ENCODE measurements at places on chromosomes 6 and 20.

DNA sequence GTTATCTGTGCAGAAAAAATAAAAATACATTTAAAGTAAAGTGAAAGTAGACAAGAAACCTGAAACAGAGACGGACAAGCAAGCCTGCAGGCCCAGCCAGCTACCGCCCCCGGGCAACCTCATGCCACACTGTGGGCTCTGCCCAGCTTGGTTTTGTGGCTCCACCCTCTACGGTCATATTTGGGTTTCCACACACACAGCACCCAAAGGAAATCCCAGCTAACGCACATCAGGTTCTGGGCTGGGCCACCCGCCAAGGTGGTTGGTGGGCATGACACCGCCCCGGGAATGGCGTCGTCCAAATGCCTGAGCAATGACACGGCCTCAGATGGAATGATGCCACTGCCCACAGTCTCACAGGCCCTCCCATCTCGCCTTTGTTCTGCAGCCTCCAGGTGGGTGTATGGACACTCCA is 22.9 kb downstream of the FAM110A start:
- DNase-seq: no peak

DNA sequence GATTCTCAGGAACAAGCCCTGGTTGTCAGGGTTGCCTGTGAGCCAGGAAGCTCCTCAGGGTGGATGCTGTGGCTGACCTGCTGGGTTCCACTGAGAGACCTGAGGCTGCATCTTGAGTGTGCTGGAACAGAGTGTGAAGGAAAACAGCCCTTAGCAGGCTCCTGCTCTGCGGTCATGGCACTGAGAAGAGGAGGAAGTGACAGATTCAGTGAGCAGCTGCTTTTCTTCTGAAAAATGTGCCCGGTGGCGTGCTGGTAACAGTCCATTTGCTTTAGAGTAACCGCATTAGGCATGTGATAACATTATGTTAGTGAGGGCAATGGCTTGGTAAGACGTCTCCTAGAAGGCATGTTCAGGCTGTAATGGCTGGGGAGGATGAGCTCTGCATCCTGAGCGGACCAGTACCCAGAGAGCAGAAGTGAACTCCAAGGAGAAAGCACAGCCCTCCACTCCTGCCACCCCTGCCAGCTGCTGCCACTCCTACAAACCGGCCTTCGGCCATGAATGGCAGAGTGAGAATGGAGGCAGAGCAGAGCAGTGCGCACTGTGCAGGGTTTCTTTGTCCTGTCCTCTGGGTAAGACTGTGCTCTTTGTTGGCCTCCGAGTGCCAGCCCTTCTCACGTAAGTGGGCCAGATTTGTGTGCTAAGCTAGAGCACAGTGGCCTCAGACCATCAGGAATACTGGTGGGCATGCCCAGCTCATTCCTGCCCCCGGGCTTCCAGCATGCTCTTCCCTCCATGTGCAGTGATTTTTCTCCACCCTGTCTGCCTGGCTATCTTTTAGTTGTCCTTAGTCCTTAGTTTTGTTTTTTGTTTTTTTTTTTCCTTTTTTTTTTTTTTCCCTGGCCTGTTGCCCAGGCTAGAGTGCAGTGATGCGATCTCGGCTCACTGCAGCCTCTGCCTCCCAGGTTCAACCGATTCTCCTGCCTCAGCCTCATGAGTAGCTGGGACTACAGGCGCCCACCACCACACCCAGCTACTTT is 98.1 kb upstream of the VSTM2L start:
- no peak for DNase-seq

GRCh38 chr6:53805725-53806124 is 10.9 kb downstream of the LRRC1 start:
- DNase-seq: no peak

- no peak for DNase-seq
Observed at GRCh38 chr6:19754686-19755085, 82.5 kb upstream of the ID4 start.

GRCh38 chr6:81562169-81562568 is 190.3 kb downstream of the TENT5A start:
- DNase-seq: no peak

- no peak for DNase-seq
Observed at GRCh38 chr6:16222826-16223225, 15.6 kb upstream of the GMPR start.

DNA sequence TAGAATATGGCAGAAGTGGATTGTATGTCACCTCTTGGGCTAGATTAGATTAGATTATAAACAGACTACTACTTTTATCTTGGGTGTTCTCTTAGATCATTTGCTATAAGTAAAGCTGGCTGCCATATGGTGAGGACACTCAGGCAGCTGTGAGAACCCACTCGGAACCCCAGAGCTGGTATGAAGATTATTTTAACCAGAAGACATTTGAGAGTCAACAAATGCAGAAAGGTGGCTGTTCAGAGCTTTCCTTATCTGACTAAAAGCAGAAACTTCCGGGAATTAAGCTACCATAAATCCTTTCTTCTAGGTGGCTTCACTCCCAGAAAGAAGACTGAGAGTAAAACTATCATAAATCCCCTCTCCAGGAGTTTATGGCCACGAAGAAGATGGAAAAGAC is 91.9 kb downstream of the RNGTT start:
- DNase-seq: no peak

DNA sequence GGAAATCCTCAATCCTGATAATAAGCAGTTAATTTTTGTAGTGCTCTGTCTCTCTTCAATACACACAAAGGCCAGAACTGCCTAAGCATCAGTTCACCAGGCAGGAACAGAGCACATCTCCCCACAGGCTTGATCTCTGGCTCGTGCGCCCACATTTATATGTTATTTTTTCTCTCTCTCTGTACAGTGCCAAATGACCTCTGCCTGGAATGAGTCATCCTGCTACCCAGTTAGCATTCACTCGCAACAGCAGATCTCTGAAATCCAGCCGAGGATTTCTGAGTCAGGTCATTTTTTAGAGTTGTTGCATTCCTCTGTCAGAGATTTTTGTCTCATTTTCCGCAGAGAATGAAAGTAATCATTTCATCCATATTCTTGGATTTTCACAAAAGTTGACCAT is 107.1 kb downstream of the COL12A1 start:
- DNase-seq: no peak

DNA sequence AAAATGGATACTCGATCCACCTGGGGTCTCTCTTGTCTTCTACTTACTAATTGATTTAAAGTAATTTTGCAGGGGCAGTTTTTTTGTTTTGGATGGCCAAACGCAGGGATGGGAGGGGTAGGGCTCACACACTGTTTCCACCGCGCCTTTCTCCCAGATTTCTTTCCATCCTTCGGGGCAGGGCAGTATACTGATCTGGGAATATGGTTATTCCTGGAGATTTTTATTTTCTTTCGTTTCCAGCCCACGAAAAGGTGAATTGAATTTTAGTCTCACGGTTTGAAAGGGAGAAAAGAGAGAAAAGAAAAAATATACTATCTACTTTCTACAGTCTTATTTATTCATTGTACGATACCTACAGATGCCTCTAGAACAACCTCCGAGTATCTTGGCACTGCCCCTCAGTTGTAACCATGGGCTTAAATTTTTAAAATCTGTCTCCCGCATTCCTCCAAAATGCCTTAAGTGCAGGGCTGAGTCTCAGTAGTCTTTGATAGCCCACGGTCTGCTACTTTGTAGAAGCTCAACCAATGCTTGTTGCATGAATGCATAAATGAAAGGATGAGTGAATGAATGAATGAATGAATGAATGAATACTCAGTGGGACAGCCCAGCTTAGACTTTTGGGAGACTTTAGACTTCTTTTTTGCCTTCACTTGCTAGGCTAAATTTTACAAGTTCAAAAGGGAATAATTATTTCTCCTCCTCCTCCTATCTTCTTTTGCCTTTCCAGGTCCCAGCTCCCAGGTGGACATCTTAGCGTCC is 18.1 kb upstream of the TRIM27 start:
- DNase-seq: no peak

- no peak for DNase-seq
Observed at GRCh38 chr20:8154638-8155037, 22.6 kb downstream of the PLCB1 start.

DNA sequence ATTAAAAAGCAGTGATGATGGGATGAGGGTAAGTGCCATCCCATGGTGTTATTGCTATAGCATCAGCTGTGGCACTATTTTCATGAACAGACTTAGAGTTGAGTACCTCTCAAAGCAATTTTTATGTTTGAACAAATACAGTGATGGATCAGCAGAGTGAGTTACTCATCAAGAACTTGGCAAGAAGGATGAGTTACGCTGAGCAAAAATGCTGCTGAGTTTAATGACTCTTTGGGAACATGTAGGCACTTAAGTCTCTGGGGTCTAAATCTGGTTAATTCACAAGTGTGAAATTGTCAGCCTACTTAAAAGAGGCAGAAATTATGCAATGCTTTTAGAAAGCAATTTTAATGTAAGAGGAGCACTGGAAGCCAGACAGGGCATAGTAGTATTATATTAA is 78.5 kb upstream of the AHI1 start:
- no peak for DNase-seq

DNA sequence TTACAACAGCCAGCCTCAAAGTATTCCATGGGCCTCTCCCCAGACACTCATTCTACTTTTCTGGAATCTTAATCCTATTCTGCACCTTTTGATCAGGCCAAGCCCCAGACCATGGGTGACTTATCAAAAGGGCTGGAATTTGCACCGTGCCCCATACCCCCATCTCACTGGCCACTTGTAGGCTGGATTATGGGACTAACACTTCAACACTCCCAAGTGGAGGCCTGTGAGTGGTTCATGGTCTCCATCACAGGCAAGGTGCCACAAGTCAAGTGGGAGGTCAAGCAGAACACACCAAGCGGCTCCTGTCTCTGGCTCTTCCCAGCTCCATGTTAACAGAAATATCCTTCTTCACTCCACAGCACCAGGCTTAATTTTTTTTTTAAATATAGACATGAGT is 212.3 kb upstream of the HEY2 start:
- no peak for DNase-seq

DNA sequence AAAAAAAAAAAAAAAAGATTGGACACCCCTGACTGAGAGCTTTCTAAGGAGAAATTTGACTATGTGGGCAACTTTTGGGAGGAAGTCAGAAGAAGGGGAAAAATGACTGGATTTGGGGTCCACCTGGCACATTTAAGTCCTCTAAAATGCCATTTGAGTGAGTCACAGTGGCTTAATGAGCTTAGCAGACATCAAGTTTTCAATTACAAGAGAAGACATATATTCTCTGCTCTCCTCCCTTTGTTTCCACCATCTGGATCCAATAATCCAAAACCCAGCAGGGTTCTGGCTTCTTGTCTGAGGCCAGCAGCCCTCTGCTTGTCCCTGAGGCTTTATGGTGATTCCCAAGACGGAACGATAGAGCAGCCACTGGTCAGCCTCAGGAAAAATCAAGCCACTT is 6.9 kb downstream of the PI3 start:
- DNase-seq: no peak

DNA sequence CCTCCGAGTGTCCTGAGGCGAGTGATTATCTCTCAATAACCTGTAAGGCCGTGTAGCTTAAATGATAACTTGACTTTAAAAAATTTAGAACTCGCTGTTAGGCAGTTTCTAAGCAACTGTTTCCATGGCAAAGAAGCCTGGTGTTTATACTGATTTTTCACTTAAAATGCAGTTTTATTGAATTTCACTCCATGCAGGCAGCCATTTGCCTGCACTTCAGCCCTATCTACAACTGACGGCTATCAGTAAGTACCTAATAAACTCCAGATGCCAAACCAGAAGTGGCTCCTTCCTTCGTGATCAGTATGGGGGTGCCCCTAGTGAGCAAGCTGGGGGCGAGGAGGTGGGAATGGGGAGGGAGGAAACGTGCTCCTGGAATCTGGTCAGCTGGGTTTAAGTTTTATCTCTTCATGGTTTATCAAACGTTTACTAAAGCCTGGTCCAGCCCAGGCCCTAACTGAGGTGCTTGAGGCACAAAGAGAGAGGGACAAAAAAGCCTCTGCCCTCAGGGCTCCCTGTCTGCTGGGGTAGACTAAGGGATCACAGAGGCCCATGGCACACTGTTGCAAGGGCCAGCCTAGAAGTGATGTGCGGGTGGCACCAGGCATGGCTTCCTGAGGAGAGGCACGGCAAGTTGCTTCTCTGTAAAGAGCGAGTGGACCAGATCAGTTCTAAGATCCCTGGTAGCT is 45.5 kb downstream of the TTI1 start:
- DNase-seq: no peak

GRCh38 chr6:67210450-67210849 is 1424.6 kb upstream of the ADGRB3 start:
- no peak for DNase-seq

GRCh38 chr6:130693944-130694343 is 133.3 kb upstream of the SMLR1 start:
- no peak for DNase-seq

- no peak for DNase-seq
Observed at GRCh38 chr6:169205176-169206160, 48.2 kb downstream of the THBS2 start.

GRCh38 chr6:46486181-46486580 is 5.1 kb downstream of the RCAN2 start:
- no peak for DNase-seq

DNA sequence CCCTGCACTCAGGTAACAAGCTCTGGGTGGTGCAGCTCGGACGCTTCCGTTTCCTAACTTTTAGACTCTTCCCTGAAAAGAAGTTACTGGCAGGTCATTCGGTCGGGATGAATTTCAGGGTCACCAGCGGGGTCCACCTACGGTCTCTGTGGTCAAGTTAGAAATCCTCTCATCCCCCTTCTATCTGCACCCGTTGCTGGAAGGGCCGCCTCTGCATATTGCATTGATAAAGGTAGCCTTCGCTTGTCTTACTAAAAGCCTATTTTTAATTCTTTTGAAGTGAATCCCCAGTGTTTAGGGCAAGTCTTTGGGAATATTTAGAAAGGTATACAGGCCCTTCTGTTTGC is 47.3 kb downstream of the LRRN4 start:
- DNase-seq: no peak
